ENCODE measurements at places on chromosomes 3 and 15. TPM values are rescaled to one million over a fixed set of nuclear protein-coding genes. Genes with fewer than 3 reads are reported as not detected.

Gene WNT7A
- total RNA-seq, result not detected

Gene EIF4G1
- 337 TPM for total RNA-seq

Gene C3orf85
- not detected for total RNA-seq

Gene THRB
- 2.0 TPM for total RNA-seq

Gene HRG
- not detected for total RNA-seq

Gene FAM3D
- not detected for total RNA-seq

Gene LRRIQ4
- total RNA-seq, result not detected

Gene POLR2M
- total RNA-seq, result 192 TPM

Gene HGD
- 0.29 TPM for total RNA-seq

Gene BNC1
- total RNA-seq, result 7.9 TPM

Gene SST
- total RNA-seq, result not detected

Gene GP9
- not detected for total RNA-seq

Gene CCDC66
- 24.4 TPM for total RNA-seq

Gene SCN10A
- total RNA-seq, result not detected

Gene IL5RA
- total RNA-seq, result not detected

Gene ST8SIA2
- not detected for total RNA-seq

Gene XCR1
- total RNA-seq, result not detected

Gene SV2B
- not detected for total RNA-seq

Gene PTX3
- 266 TPM for total RNA-seq

Gene AP3S2
- 68.5 TPM for total RNA-seq

Gene KLHL40
- total RNA-seq, result not detected

Gene UNC45A
- total RNA-seq, result 131 TPM

Gene GOLGA8Q
- total RNA-seq, result 1.5 TPM

Gene PYGO1
- 11.2 TPM for total RNA-seq

Gene TMEM40
- not detected for total RNA-seq

Data from smooth muscle cell of trachea (primary cell).